ENCODE measurements at places on chromosomes 6 and 20.

GRCh38 chr20:54345301-54345724 is 130.1 kb upstream of the DOK5 start:
- no peak for DNase-seq

DNA sequence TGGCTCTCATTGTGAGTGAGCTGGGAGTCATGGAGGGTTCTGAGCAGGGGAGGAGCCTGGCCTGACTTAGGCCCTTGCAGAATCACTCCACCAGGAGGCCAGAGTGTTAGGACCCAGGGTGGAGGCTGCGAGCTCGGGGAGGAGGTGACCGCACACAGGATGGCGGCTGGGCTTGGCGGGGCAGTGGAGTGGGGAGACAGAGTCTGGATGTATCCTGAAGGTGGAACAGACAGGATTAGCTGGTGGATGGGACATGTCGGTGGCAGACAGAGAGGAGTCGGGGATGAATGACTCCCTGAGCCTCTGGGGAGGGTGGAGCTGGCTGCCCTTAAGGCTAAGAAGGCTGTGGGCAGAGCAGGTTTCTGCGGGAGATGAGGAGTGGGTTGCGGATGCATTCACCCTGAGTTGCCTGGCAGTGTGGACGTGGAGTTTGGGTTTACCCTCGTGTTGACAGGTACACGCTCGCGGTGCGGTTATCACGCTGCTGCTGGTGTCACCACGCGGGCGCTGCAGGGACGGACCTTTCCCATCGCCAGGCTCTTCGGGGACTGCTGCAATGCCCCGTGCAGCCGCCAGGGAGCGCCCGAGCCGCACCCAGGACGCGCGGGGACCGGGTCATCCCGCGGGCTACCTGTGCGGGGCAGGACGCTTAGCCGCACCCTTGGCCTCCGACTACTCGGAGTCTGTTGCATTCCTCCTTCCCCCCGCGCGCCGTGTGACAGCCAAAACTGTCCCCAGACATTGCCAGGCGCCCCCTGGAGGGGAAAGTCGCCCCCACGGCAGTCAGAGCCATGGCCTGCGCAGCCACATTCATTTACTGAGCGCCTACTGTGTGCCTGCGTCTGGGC is 43.0 kb upstream of the PTGIS start:
- peak; percentile 68 for DNase-seq

- DNase-seq: peak; percentile 35
Measured at GRCh38 chr20:3239026-3239866, at the start of gene SLC4A11. TSS of gene SLC4A11 (minus strand) at chr20:3239190. CDS start at chr20:3239137, 53 bp downstream.

GRCh38 chr6:12557765-12558164 is 158.8 kb upstream of the PHACTR1 start:
- DNase-seq: no peak

GRCh38 chr20:58006346-58007316 is 221.8 kb downstream of the ANKRD60 start:
- no peak for DNase-seq

DNA sequence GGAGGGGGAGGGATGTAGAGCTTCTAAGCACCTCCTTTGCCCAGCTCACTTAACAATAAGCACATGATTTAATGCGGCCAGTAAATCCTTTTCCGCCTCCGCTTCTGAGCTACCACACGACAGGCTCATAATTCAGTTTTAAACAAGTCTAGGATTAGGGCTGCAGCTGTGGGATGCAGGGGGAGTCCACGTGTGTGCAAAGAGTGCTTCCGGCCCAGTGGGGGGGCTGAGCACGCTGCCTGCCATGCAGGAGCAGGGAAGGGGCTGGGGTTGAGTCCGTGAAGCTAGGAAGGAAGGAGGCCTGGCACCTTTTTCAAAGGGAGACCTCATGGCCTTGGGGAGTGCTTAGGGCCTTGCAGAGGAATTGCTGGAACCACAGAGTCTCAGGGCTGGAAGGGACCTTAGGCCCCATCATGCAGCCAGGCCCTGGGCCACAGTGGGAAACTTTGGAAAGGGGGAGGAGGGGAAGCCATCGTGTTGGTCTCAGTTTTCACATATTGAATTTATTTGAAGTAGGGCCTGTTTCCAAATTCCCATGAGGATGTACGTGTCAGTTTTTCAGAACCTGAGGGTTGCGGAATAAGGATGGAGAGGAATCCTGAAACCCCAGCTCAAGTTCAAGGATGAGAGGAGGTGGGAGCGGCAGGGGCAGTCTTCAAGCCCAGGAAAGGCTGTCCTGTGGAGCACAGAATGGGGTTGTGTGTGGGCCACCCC is 96.1 kb downstream of the VEGFA start:
- no peak for DNase-seq

DNA sequence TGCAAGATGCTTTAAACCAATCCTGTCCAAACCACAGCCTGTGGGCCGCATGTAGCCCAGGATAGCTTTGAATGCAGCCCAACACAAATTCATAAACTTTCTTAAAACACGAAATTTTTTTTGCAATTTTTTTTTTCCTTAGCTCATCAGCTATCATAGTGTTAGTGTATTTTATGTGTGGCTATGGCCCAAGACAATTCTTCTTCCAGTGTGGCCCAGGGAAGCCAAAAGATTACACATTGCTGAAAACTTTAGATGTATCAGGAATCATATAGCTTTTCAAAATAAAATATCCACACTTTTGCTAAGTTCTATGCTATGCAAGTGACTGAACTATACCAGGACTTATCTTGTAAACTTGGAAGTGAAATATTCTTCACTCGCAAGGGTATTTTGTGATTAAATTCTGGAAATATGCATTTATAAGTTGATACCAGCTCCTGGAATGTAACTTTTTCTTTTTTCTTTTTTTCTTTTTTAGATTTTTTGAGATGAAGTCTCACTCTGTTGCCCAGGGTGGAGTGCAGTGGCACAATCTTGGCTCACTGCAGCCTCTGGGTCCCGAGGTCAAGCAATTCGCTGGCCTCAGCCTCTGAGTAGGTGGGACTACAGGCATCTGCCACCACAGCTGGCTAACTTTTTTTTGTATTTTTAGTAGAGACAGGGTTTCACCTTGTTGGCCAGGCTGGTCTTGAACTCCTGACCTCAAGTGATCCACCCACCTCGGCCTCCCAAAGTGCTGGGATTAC is 49.8 kb downstream of the MTHFD1L start:
- no peak for DNase-seq

DNA sequence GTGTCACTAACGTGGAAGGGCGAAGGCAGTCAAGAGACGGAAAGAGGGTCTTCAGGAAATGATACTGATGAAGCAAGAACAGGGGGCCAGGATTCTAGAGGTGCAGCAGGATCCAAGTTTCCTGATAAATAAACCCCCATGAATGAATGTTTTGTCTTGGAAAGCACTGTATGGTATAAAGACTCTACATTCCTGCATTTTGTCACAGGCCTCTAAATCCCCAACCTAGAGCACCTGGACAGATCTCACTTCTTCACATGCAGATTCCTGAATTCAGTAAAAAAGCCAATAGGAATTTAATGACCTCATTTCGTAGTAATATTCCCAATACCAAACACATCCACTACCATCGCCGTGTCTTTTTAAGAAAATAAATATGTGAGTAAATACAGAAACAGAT is 577.8 kb downstream of the PRKN start:
- DNase-seq: no peak

GRCh38 chr6:122995921-122996793 is at the start of gene CLVS2:
TSS of gene CLVS2 (plus strand) at chr6:122996235. CDS start at chr6:122997778, 1,543 bp downstream.
- DNase-seq: no peak

- no peak for DNase-seq
Measured at GRCh38 chr6:157574851-157575424, 193.9 kb downstream of the ZDHHC14 start.

DNA sequence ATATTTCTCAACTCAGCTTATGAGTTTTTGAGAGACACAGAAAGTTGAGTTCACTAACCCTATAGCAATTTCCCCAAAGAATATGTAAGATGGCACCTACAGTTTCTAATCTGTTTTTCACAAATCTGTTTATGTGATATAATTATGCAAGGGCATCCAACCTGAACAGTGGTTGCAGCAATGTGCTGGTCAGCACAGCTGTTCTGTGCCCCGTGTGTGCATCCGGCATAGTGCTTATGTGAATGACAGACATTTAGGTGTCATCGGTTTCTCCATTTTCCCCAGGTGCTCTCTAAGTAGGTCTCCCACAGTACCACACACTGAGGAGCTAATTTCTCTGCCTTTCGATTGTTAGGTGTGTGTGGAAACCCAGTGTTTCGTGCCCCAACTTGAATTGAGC is 7.7 kb upstream of the BACH2 start:
- DNase-seq: no peak

DNA sequence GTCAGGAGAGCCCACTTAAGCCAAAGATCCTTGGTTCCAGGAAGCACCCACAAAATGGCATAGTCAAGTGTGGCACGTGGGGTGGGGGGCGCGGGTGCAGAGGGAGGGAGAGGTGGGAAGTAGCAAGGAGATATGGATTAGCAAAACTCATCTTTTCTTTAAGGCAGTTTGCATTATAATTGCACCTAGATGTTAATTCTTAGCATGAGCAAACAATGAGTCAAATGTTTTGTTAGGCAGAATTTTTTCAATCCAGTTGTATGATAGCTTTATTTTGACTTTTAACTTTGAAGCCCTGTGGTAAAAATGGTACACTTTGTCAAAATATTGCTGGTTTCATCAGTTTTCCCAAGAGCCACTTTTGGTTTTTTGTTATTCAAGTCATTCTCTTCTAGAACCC is 15.0 kb downstream of the SCAND1 start:
- no peak for DNase-seq

GRCh38 chr6:4413073-4413472 is 277.7 kb upstream of the ECI2 start:
- DNase-seq: no peak

DNA sequence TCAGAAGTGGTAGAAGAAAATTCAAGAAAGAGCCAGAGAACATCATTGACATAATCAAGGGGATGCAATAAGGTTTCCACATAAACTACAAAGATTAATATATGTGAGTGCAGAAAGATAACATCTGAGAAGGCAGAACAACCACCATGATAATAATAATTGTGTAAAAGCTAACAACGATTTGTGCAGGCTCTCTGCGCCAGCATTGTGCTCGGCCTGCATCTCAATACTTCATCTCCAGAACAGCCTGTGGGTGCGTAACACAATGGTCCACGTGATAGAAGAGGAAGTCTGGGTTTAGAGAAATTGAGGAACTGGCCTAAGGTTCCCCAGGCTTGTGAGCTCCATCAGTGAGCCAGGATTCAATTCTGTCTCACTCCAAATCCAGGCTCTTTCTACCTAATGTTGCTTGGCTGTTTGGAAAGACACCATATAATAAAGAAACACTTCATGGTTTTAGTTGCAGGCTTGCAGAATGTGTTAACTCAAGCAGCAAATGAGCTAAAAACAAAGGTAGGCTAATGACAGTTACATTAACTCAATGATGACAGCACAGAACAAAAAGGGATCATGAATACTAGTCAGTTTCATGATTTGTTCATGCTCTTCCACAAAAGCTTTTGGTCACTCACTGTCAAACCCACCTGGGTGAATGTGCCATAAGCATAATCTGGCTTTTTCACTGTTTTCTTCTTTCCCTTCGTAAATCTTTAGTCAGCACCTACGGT is 71.2 kb downstream of the LY86 start:
- DNase-seq: no peak

- DNase-seq: no peak
Measured at GRCh38 chr20:16708602-16709001, 21.2 kb upstream of the SNRPB2 start.

- DNase-seq: no peak
Measured at GRCh38 chr20:63178446-63178820, 37.5 kb downstream of the YTHDF1 start.

- no peak for DNase-seq
Measured at GRCh38 chr20:20370094-20370575, 2.2 kb downstream of the INSM1 start.

GRCh38 chr20:15164726-15165125 is 827.3 kb upstream of the FLRT3 start:
- DNase-seq: no peak

DNA sequence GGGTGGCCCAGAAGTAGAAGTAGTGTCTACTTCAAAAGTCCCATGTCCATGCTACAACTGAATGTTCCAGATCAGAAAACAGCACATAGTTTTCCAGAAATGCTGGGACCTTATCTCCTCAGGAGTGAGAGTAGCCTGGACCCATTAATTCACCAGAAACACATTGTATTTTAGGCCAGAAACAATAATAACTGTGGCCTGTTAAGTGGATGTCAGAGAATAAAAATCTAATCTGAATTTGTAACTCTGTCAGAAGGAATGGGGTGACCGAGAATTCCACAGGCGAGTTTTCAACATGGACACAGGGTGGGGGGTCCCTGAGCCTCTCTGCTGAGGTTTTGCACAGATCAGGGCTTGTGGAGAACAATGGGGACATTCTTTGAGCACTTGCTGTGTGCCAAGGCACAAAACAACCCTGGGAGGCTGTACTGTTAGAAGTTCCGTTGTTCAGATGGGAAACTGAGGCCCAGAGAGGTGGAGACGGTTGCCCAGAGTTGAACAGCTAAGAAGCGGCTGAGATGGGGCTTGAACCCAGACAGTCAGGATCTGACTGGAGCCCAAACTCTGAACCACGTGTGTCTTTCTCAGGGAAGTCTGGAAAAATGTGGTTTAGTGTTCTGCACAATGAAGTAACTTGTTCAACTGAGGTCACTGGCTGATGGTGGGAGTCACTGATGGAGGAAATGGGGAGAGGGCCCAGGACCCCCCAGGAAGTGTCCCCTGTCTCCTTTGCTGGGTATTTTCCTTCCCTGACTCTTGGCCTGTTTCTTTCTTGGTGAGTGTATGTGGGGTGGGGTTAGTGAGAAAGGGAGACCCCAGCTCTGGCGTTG is 44.2 kb downstream of the SNAI1 start:
- no peak for DNase-seq

DNA sequence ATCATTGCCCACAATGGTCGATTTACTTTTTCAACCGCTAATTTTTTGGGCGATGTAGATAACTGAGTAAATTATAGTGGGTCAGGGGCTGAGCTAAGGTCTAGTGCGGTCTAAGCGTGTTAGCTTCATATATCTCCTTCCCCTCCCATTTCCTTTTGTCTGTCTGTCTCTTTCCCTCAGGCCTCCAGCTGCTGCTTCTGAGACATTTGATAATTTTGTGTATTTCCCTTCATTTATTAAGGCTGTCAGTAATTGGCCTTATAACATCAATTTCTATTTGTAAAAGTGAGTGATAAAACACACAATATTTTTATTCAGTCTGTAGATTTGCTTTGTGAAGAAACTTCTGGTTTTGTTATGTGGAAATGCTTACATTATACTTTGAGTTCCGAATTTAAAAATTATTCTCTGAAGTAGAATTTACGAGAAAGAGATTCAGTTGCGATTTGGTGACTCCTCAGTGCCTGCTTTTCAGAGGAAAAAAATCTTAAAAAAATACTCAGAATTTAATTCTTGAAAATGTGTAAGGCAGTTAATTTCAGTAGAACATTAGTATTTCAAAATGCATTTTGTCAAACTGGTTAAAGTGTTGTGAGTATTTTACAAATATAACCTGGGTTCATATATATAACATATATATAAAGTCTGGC is 1.4 kb downstream of the TMEM170B start:
- DNase-seq: no peak

- no peak for DNase-seq
Measured at GRCh38 chr20:62119591-62120364, 2.5 kb upstream of the LSM14B start.

Data from activated CD4-positive, alpha-beta T cell treated with anti-CD3 and anti-CD28 coated beads, Interleukin-2, amount 50 U/mL, for 1 hour (primary cell).